Heart right ventricle (tissue), 16 donors: ENCODE measurements at places on chromosomes 1 and 21. TPM values are rescaled to one million over a fixed set of nuclear protein-coding genes. Genes with fewer than 3 reads are reported as not detected.
A peak's percentile ranks its signal among the peaks of the same experiment; 100 is the strongest.

DNA sequence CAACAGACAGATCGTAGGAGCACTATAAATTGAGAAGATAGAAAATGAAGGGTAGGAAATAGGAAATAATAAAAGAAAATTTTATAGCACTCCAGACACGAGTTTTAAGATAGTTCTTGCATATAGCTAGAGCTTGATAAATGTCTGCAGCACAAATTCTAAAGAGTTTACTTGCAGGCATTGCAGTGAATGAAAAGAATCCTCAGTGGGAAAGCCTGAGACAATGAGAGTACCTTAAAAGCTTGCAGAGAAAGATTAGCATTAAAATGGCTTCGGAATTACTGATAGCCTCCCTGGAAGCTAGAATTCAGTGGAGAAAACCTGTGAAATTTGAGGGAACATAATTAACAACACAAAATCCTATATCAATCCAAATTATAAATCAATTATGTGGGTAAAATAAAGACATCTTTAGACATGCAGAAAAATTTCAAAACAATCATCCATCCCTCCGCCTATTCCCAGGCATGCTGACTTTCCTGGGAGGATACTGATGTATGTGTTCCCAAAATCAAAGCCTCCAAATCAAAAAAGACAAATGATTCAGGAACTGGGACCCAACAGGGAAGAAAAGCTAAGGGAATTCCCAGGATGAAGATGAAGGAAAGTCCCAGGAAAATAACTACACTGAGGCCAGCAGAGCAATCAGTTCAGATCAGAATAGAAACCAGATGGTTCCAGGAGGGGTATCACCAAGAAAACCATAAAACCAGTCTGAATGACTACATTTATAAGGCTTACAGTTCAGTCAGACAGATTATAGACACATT, 305.9 kb upstream of the USP25 start:
- DNase-seq: no peak

DNA sequence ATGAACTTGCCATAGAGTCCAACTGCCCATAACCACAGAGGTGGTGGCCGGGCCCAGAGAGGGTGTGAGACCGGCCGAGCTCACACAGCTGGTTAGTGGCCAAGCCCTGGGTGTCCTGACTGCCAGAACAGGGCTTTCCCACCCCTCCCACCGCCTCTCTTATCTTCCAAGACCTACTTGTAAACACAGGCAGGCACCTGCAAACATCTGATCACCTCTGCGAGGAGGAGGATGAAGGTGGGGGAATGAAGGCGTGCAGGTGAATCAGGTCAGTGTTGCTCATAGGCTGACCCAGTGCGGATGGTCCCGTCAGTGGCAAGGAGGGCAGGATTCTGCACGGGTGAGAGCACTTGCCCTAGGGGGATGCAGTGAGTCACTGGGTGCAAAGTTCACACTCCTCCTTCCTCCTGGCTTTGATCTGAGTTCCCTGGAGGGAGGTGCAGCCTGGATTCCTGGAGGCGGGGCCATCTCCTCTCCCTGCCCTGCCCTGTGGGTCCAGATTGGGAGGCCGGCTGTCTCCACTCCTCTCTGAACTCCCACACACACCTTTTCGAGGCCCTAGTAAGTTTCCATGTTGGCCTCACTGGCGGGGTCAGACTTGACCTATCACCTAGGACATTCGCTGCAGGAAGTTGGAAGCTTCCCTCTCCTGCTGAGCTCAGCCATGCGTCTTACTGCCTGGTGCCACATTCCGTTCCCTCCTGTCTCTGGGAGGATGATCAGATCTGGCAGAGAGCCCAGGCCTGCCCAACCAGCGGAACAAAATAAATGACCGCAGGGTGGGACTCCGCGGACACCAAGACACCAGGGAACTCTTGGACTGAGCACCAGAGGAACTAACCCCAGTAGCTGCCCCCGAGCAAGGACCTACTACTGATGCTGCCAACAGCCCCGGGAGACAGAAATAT, 7.3 kb downstream of the UQCRHL start:
- DNase-seq: peak; percentile 10

- no peak for DNase-seq
These were observed 14.6 kb upstream of the RGS8 start for GRCh38 chr1:182698971-182699370.

DNA sequence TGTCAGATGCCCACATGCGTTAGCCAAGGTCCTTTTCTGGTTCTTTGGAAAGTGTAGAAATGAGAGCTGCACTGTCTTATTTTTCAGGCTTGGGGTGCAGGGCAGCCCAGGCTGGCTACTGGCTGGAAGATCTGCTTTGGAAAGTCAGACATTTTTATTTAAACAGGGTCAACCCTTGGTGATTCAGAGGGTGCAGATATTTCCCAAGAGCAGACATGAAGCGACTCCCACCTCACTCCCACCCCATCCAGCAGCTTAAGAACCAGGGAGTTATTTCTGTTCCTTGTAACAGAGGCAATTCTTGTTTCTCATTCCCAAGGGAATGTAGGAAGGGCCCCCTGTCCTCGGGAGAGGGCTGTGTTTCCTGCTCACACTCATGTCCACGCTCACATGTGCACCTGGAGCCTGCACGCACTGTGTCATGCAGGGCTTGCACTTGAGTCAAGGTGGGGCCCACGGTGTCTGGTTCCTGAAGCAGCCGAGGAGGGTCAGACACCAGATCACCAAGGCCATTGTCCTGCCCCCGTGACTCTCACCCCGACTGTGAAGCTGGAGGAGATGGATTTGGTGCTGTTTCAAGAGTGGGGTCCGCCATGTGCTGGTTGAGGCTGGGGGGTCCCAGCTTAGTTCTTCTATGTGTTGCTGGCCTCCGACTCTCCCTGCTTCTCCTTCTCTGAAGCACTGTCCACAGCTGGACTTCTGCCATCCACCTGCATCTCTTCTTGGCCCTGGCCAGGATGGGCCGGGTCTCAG, 992 bp downstream of the S100A7A start:
- no peak for DNase-seq

DNA sequence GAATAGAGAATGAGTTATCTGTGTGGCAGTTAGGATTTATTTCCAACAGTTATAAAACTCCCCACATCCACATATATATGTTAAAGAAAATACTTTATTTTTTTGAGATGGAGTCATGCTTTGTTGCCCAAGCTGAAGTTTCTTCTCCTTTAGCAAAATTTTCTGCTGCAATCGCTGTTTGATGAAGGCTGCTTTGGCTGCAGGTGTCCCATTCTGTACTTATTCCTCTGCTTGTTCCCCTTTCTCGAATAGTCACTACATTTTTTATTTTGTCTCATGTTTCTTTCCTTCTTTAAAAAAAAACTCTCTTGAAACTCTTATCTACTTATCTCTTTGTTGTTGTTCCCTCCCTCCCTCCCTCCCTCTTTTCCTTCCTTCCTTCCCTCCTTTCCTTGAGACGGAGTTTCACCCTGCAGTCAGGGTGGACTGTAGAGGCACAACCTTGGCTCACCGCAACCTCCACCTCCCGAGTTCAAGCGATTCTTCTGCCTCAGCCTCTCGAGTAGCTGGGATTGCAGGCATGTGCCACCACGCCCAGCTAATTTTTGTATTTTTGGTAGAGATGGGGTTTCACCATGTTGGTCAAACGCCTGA, 10.6 kb downstream of the OR2W3 start:
- DNase-seq: no peak

DNA sequence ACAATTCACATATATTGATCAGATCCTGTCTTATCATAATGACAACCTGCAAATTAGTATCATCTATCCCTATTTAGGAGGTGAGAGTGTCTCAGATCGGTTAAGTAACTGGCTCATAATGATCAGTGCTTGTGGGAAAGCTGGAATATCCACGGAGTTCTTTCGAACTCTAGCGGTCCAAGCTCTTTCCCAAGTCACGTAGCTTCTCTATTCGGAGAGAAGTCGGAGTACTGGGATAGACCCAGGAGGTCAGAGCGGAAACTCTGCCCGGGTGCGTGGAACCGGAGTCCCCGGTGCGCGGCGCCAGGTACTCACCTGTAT, 339 bp downstream of the PTGS2 start:
- DNase-seq: no peak

- no peak for DNase-seq
These were observed 107.0 kb downstream of the PLXNA2 start for GRCh38 chr1:208137193-208137592.

GRCh38 chr1:117815926-117816325, 113.5 kb downstream of the GDAP2 start:
- DNase-seq: no peak

KRTAP19-8 gene
- not detected for total RNA-seq

GRCh38 chr1:9018333-9018732, 7.9 kb downstream of the SLC2A7 start:
- no peak for DNase-seq

GRCh38 chr1:68449901-68450300, at the start of gene RPE65:
RPE65 (minus strand) TSS chr1:68449954; CDS start chr1:68449905, 49 bp downstream.
- no peak for DNase-seq

OPRD1 gene
- not detected for total RNA-seq

DNA sequence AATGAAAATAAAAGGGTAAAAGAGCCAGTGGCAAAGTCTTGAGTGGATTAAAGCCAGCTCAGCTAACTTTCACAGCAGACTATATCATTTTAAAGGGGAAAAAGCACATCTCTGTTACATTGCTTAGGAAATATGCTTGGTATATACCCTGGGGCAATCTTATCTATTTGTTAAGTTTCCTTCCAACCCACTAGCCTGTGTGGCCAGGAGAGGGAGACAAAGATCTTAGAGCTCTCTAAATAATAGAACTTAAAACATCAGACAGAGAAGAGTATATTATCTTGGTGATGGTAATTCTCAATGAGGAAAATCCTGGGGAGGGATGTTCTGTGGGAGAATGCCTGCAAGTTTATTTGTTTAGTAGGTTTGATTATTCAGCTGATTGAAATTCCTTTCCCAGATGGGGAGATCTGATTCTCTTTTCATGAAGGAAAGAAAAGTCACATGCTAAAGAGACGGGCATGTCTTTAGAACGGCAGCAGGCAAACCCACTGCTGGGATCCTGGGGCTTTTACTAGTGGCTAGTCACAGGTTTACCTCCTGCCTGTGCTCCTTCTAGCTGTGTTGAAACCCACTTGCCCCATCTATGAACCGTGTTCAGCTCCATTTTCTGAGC, 3.6 kb downstream of the KCNE2 start:
- DNase-seq: no peak

DNA sequence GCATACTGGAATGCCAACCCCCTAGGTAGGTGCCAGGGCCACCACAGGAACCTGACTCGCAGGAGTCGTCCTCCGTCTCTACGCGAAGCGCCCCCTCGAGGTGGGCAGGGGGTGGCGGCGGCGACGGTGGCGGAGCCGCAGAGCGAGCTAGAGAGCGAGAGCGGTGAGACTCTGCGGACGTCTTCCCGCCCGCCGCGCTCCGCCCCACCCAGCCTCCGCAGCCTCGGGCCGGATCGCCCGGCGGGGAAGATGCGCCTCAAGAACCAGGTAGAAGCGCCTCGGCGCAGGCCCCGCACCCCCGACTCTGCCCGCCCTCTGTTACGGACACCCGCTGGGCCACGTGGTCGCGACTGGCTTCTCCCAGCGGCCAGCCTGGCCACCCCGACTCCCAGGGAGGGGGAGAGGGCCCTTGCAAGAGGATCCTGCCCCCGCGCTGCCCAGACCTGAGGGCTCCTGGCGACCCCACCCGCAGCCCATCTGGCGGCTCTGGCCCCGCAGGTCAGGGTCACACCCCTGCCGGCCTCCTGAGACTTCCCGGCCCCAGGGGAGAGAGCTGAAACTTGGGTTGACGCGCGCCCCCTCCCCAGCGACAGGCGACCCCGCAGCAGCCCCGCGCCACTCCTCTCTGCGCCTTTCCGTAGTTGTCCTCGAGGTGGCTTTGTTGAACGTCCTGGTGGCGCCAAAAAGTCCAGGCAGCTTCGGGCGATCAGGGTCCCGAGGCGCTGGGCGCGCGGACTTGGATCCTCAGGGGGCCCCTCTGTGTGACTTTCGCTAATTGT, 24.4 kb upstream of the AGBL4 start:
- no peak for DNase-seq

DNA sequence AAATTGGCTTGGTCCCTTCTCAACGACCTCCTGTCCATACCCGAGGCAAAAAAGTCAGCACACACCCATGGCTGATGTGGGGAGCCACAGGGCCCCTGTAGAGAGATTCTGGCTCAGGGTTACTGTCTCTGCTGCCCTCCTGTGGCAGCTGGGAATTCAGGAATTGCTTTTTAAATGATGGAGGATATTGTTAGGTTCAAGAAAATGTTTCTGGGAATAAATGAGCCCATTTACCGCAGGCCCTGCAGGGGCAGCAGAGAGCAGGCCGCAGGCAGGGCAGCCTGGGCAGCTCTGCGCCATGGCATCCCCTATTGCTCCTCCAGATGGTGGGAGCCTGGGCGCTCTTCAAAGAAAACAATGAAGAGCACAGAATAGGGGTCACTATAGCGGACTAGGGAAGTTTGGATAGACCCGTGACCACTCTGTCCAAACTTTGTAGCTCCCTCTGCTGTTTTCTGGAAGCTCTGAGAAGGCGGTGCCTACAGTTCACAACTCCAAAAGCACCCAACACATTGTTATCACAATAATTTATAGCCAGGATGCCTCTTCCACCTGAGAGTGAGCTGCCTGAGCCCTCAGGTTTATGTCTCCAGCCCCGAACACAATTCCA, 201.1 kb downstream of the BACH1 start:
- no peak for DNase-seq

DNA sequence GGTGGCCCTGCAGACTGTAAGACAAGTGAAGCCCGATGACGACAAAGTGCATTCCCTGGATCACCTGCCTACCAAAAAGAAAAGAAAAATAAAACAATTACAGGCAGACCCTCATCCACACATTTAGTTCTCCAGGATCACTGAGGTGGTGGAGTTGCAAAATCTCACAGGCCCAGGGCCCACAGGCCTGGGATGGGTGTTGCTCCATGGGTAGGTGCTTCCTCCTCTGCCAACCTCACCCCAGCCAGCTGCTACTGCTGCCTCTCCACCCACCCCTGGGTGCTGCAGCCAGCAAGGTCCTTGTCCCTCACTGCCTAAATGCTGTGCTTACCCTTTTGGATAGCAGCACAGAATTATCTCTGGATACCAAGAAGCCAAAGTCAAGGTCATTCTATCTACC, 146.4 kb upstream of the GALNT2 start:
- DNase-seq: no peak

CACNA1S gene
- total RNA-seq: not detected

IRF6 gene
- total RNA-seq: 44.5 TPM

DNA sequence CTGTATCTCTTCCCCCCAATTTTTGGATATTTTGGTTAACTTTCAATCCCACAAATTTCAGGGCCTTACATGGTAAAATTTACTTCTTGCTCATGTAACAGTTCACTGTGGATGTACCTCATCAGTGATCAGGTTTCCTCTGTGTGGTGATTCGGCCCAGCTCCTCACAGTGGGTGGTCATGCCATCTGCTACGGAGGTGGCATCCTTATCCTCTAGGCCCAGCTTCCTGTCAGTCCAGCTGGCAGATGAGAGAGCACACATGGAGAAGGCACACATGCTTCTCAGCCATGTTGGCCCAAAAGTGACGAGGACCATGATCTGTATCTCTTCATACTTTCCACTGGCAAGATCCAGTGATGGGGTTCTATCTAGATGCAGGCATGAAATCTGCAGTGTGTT, 27.2 kb downstream of the PCBP3 start:
- DNase-seq: no peak
